Activated T-cell treated with anti-CD3 and anti-CD28 coated beads for 4 hours (primary cell): ENCODE measurements at places on chromosomes 4 and X.

- no peak for DNase-seq
These were observed 1274.7 kb upstream of the PABPC4L start for GRCh38 chr4:135476272-135476671.

- DNase-seq: no peak
These were observed 81.5 kb upstream of the BMP3 start for GRCh38 chr4:80948995-80949394.

GRCh38 chrX:9759337-9759736 lies 6.3 kb downstream of the GPR143 start:
- no peak for DNase-seq

DNA sequence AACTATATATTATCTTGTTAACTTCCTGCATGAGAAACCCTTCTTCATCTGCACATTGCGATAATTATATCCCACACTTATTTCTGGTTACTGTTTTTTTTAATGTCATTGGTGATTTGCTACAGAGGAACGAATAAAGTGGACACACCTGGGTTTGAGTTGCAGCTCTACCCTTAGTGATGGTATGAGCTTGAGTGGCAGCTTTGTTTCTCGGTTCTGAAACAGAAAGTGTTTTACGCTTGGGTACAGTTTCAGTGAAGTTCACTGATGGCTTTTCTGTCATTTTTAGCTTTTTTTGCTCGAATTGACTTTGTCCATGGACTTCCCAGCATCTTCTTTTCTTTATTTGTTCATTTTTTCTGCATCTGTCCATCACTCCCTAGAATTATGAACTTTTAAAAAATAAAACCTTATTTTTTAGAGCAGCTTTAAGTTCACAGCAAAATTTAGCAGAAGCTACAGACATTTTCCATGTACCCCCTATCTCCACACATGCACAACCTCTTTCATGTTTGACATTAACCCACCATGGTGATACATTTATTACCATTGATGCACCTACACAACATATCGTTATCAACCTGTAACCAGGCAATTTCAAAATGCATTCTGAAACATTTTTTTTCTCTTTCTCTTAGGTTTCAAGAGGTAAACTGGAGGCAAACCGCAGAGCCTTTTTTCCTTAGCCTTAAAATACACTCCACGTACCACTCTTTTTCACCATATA lies 1041.6 kb upstream of the PRKX start:
- DNase-seq: no peak

DNA sequence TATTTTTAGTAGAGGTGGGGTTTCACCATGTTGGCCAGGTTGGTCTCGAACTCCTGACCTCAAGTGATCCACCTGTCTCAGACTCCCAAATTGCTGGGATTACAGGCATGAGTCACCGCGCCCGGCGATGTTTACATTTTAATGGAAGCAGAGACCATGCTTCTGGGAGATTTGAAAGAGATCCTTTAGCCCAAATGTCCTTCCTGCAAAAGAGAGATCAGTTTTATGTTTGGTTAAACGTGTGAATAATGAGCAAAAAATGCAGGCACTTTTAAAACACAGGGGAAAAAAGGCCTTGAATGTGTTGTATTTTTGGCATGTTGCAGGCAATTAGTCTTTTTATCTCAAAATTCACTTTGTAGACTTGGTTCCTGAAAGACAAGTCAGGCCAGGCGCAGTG lies 95.8 kb upstream of the ELOVL6 start:
- DNase-seq: no peak

DNA sequence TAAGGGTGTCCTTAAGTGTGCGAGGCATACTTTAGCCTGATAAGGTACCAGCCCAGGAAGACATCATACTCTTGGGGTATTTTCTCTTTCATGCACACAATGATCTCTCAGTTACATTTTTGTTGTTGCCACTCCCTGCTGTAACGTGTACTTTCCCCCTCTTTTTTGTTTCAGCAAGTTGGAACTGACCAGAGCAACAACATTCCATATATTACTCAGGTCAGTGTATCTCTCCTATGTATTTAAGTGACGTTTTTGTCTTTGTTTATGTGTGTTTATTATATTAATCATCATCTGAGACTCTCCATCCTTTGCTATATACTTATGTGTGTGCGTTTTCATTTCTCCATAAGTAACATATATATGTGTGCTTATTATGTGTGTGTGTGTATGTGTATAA lies 71.3 kb upstream of the VBP1 start:
- DNase-seq: no peak

DNA sequence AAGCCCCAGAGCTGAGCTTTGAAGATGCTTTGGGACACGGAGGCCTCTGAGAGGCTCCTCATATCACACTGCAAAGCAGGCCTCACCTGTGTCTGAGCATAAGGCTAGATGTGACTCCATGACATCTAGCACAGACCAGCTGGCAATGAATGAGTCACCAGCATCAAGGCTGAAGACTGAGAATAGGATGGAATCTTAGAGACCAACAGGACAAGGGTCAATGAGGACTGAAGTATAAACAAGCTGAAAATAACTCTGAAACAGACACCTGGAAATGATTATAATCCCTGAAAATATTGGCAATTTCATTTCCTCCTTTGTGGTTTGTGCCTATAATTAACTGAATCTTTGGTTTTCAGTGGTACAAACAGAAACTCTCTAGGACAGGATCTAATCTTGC lies 87.1 kb upstream of the PRPS1 start:
- no peak for DNase-seq

GRCh38 chr4:124685851-124686250 lies 26.7 kb downstream of the ANKRD50 start:
- no peak for DNase-seq

- DNase-seq: no peak
These were observed 138.8 kb upstream of the MSX1 start for GRCh38 chr4:4720646-4721045.

DNA sequence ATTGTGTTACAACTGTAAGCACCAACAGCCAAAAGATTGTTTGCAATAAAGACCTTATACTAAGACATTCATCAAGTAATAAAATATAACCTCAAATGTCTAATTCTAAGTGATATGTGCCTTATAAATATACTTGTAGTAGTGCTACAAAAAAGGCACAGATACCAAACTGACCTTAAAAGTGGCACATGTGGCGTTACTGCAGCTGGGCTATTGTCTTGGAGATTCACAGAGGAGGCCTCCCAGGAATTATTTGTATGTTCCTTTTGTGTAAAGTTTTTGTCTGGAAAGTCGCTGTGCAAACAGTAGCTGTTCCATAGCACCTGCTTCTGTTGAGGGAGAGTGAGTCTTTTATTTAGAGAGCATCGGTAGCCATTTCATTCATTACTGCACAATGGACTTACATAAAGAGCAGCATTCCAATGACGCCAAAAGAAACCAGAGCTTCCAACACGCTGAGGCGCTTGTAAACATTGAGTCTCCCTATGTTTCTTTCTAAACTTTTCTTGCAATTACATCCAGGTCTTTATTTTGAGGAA lies 143.7 kb downstream of the RPA4 start:
- no peak for DNase-seq

DNA sequence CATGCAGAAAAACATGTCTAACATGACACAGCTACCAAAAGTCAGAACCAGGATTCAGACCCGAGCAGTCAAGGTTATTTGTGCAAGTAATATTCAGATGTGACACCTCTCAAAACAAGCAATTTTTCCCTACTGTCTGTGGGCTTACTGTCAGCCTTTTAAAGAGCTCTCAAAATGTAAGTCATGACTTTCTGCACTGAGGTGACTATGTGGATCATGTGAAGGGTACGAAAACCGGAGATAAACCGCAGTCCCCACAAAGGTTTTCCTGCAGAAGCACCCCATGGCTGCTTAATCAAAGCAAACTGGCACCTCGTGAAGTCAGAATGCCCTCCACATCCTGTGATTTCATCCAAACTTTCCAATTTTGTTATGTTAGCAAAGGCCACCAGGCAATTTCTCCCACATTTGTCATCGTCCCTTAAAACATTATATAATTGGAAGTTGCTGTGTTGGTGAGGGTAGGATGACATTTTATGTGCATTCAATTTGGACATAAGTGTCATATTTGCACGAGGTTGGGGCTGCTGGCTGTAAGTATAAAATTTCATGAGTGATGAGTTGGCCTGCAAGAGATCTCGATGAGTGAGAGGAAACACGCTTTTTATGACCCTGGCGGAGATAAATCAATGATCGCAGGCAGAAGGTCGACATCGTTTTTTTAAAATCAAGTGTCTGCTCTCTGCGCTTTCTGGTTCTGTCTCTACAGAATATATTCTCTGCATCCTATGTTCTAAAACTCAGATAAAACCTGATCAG lies 161.2 kb downstream of the STK32B start:
- DNase-seq: no peak

GRCh38 chr4:10732914-10733415 lies 48.4 kb upstream of the CLNK start:
- DNase-seq: no peak

DNA sequence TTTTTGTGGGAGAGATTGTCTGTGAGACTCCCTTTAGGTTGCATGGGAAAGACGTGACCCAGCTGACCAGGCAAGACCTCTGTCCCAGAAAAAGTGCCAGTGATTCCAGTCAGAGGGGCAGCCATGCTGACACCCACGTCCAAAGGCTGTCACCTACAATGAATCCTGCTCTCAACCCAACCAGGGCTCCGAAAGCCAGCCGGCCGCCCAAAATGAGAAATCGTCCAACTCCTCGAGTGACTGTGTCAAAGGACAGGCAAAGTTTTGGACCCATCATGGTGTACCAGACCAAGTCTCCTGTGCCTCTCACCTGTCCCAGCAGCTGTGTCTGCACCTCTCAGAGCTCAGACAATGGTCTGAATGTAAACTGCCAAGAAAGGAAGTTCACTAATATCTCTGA lies 5.5 kb downstream of the SLITRK2 start:
- DNase-seq: no peak

GRCh38 chr4:41167191-41167590 lies 47.2 kb downstream of the APBB2 start:
- no peak for DNase-seq

DNA sequence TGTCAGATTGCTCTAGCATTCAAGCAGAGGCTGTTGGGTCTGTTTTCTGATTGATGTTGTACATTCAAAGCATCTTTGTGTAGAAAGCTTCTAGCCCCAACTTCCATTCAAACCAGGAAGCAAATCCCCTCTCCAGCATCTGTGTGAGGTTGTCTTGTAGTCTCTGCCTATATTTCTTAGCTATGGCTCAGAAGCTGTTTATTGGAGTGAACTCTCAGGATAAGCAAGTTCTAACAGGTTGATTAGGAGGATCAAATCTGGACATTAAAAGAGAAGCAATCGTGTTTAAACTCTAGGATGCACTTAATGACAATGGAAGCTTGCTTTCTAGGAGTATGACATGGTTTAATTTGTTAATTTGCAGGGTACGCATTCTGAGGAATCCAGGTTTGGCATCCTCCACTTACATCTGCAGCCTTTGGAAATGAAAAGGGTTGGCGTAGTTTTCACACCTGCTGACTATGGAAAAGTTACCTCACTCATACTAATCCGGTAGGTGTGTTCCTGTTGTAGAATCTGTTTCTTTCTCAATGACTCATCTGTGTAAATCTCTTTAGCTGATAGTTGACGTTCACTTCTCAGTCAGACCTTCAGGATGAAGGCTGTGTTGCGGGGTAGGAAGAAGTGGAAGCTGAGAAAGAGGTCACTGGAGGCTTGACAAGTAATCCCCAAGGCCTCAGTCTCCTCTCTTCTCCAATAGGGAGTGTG lies 88.0 kb upstream of the TLR2 start:
- no peak for DNase-seq

GRCh38 chr4:48333587-48333986 lies 7.7 kb upstream of the SLAIN2 start:
- no peak for DNase-seq

GRCh38 chr4:187070158-187070557 lies 346.5 kb upstream of the FAT1 start:
- no peak for DNase-seq

DNA sequence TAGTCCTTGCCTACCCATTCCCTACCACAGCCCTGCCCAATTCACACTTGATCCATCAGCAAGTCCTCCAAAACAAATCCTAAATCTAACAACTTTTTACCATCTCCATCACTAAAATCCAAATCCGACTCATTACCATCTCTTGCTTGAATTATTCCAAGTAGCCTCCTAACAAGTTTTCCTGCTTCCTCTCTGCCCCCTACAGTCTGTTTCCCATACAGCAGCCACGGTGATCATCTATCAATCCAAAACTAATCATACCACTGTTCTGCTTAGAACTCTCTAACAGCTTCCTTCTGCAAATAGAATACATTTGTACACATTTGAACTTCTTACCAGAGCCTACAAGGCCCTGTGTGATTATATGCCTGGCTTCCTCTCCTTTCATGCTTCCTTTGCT lies 133.0 kb downstream of the SHROOM4 start:
- DNase-seq: no peak

DNA sequence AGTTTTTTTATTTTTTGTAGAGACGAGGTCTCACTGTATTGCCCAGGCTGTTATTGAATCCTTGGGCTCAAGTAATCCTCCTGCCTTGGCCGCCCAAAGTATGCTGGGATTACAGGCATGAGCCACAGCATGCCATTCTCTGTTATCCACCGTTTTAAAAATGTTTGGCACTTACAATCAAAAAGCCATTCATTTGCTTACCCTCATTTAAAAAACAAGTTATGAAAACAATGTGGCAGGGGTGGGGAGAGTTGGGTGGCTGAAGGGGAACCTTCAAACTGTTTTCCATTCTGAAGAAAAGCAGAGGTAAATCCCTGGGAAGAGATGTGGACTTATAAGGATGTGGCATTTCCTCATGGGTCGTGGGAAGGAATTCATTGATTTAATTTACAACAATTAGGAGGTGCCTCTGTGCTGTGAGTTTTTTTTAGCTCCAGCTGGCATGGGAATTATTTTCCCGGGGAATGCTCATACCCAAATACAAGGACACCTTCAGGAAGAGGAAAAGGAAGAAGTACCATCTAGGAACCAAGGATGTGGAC lies 103.5 kb downstream of the MID1 start:
- DNase-seq: no peak

DNA sequence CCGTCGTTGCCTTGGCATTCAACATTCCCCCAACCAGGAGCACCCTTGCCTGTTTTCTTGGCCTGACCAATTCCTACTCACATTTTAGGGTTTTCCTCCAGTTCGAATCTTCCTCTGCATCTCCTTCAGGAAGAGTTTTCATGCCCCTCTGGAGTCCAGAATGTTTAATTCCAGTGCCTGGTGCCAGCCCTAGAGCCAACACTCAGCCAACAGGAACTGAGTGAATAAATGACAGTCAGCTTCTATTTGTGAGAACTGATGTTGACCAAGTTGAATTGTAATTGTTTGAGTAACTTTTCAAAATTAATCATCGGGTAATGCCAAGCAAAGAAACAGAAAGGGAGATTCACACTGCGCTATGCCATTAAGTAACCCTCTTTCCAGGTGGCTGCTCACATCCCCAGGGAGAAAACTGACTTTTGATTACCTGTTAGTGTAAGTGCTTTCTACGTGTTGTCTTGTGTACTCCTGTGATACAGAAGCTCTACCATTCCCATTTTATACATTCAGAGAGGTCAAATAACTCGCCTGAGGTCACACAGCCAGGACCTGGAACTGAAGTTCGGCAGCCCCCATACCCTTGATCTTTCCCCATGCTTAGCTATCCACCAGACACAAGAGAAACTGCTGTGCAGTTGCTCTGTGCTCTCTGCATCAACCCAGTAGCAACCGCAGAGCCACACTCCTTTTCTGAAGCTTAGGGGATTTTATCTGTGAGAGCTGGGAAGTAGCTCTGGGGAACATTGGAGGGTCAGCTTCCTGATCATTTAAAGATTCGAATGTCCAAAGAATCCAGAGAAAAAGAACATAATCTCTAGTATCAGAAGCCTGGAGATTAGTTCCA lies 19.0 kb upstream of the SLC2A9 start:
- no peak for DNase-seq
